Activated naive CD4-positive, alpha-beta T cell treated with anti-CD3 and anti-CD28 coated beads, Interleukin-2, amount 50 U/mL, for 72 hours (primary cell): ENCODE measurements at places on chromosomes 2 and 18. TPM values are rescaled to one million over a fixed set of nuclear protein-coding genes. Genes with fewer than 3 reads are reported as not detected.

NEMP2 gene
- 19.4 TPM for total RNA-seq

GRCh38 chr2:223093436-223094241 lies 41.6 kb downstream of the KCNE4 start:
- DNase-seq = no peak

MATN3 gene
- not detected for total RNA-seq

C1GALT1C1L gene
- not detected for total RNA-seq

GRCh38 chr2:126902859-126903258 lies 4.2 kb downstream of the TEX51 start:
- no peak for DNase-seq

GRCh38 chr2:186588940-186589611 lies 780 bp upstream of the ITGAV start:
- DNase-seq = no peak

GRCh38 chr2:180012523-180012922 lies 5.4 kb upstream of the CWC22 start:
- no peak for DNase-seq

TRMT61B gene
- 12.2 TPM for total RNA-seq

DNA sequence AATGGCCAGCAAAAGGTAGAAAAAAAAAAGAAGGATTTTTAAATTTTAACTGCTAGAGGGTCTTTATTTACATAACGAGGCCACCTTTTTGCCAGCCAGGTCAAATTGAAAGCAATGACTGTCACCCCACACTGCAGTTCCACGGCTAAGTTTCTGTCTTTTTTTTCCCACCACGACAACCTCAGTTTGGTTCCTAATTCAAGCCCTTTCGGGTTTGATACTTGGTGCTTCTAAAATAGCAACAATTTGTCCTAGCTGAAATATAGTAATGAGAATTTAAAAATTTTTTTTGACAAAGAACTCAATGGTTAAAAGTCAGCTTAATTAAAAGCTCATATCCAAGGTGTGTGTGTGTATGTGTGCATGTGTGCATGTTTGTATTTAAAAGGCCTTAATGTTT lies 16.4 kb upstream of the NMS start:
- DNase-seq = no peak

DNA sequence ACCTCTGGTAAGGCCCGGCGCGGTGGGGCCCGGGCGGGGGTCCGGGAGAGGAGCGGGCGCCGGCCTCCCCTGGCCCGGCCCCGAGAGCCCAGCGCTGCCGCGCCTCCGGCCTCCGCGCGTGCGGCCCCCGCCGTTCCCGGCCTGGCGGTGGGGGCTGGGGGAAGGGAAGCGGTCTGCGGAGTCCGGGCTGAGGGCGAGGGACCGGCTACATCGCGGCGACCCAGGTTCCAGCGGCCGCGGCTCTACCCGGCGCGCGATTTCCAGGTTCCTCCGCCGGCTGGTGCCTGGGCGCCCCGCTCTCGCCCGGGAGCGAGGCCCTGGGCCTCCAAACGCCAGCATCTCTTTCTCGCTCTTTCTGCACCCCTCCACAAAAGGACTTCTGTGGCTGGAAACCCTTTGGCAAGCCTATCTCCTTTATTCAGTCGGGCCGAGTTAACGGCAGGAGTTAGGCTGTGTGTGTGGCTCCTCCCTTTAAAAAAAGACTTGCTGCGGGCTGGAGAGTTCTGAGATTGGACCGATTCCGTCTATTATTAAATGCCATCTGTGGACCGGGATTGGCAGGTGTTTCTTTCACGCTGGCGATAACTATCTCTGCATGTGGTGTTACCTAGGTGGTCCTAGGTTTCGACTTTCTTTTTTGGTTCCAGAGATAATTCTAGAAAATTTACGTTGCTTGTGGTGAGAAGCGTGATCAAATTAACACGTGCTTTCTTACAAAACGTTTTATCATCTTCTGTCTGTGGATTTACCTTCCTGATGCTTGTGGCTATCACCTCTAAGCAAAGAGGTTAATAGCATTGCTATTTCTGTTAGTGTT lies 592 bp downstream of the ME2 start:
- DNase-seq = peak; percentile 64

- no peak for DNase-seq
Measured at GRCh38 chr2:181367411-181367810, 89.8 kb upstream of the ITGA4 start.

GRCh38 chr2:134244086-134244485 lies 9.8 kb upstream of the MGAT5 start:
- DNase-seq = no peak

KCNS3 gene
- not detected for total RNA-seq

GRCh38 chr2:54763636-54764291 lies 40.3 kb downstream of the EML6 start:
- no peak for DNase-seq

DNA sequence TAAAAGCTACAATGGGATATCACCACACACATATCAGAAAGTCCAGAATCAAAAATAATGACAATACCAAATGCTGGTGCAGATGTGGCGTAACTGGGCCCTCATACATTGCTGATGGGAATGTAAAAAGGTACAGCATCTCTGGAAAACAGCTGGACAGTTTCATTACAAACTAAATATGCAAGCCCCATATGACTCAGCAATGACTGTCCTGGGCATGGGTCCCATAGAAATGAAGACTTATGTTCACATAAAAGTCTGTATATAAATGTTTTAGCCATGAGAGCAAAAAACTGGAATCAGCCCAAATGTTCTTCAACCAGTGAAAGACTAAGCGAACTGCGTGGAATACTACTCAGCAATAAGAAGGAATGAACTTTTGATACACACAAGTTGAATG lies 56.7 kb downstream of the ALPK2 start:
- no peak for DNase-seq

GRCh38 chr2:97936881-97937280 lies 58.9 kb downstream of the TMEM131 start:
- no peak for DNase-seq

MYCN gene
- total RNA-seq = not detected

GRCh38 chr2:127040169-127040568 lies 66.8 kb downstream of the BIN1 start:
- DNase-seq = no peak

- no peak for DNase-seq
Measured at GRCh38 chr2:88187927-88188326, 17.8 kb downstream of the THNSL2 start.

DNA sequence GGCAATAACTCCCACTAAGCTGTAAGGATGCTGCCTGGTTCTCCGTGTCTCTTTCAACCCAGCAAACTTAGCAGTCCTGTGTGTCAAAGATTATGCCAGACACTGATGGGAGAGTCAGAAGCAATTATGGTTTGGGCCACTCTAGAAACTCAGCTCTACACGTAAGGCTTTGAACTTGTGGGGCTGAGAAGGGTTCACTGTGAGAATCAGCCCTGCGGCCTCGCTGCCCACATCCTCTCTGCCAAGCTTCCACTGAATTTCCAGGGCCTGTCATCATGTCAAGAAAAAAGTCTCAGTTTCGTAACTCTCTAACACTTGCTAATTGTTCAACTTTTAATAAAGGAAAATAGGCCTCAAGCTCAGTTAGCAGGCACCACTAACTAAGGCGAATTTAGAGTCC lies 308.8 kb upstream of the LYPD1 start:
- DNase-seq = no peak

RNU2-63P gene
- 43.6 TPM for total RNA-seq

GRCh38 chr2:237886685-237887481 lies 27.5 kb downstream of the RAMP1 start:
- DNase-seq = no peak

DNA sequence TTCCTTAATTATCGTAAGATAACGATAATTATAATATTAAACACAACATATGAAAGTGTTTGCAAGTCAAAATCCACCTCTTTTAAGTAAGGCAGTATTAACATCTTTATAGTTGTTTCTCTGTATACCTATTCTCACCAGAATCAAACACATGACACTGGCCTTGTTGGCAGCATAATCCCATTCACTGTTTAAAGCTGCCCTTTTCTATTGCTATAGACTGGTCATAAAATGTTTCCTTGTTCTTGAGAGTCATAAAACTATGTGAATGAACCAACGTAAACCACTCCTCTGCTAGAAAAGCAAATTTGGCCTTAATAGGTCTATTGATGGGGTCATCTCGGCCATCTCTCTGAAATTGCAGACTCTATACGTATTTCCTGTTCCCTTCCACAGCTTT lies 293.1 kb downstream of the SLC8A1 start:
- DNase-seq = no peak
